ENCODE measurements at places on chromosomes 12 and 14. TPM values are rescaled to one million over a fixed set of nuclear protein-coding genes. Genes with fewer than 3 reads are reported as not detected.

Gene PLEKHA5
- 2.6 TPM for total RNA-seq

Gene CD9
- 29.7 TPM for total RNA-seq

Gene A2M
- total RNA-seq, result not detected

Gene LRP1-AS
- not detected for total RNA-seq

Gene RAD9B
- 0.90 TPM for total RNA-seq

All from T-helper 1 cell treated with Interleukin-12 subunit alpha and Interleukin-12 subunit beta and Interleukin-4 antibody, amounts not matched to agents 30 ng/mL and 1 ng/mL, for 36 hours (primary cell).